ENCODE measurements at places on chromosomes 7 and 10.
A peak's percentile ranks its signal among the peaks of the same experiment; 100 is the strongest.

- DNase-seq = no peak
Measured at GRCh38 chr7:48971173-48971572, 46.8 kb downstream of the CDC14C start.

GRCh38 chr7:150340024-150340749 lies 1.2 kb downstream of the RARRES2 start:
- DNase-seq = no peak

GRCh38 chr7:71868797-71869196 lies 543.3 kb downstream of the CALN1 start:
- no peak for DNase-seq

GRCh38 chr7:72336382-72336631 lies 75.8 kb downstream of the CALN1 start:
- no peak for DNase-seq

- no peak for DNase-seq
Measured at GRCh38 chr10:124655191-124656112, 88.7 kb downstream of the FAM53B start.

GRCh38 chr10:125377368-125377767 lies 217.0 kb upstream of the CTBP2 start:
- no peak for DNase-seq

GRCh38 chr7:12162415-12163113 lies 48.5 kb upstream of the TMEM106B start:
- no peak for DNase-seq

GRCh38 chr7:1320616-1321240 lies 88.1 kb downstream of the UNCX start:
- DNase-seq = no peak

DNA sequence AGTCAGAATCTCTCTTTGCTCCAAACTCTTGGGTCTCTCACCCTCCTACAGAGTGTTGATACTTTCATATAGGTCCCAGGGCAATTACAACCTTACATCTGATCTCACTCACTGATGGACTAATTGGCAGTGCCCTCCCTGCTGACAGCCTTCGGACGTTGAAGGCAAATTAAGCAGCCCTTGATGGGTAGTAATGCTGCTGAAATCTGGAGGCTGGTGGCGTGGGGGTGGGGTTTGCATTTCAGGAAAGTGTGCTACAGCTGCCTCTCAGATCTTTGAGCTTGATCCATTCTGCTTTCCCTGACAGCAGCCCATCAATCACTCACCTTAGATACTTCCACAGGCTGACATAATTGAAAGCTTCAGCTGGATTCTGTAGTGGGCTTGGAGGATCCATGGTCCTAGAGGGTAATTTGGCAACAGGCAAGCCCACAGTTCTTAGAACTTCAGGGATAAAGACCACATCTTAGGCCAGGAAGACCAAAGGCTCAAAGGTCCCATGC lies 349.1 kb upstream of the PODXL start:
- no peak for DNase-seq

DNA sequence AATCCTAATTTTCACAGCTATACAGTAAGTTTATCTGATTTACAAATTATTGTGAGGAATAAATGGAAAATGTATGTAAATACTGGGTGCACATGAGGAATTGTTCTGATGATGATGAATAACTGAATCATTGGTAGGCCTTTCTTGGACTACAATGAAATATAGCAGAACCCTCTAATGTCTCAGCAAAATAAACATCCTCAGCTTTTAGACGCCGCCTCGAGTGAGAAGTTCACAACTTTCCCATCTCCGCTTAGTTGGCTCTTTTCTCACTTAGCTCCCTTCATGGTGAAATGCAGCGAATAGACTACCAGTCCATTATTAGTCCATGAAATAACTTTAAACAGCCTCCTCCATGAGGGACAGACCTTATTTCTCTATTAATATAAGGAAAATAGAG lies 182.3 kb downstream of the BICC1 start:
- DNase-seq = no peak

GRCh38 chr7:96211954-96212353 lies 109.9 kb downstream of the SLC25A13 start:
- DNase-seq = no peak

DNA sequence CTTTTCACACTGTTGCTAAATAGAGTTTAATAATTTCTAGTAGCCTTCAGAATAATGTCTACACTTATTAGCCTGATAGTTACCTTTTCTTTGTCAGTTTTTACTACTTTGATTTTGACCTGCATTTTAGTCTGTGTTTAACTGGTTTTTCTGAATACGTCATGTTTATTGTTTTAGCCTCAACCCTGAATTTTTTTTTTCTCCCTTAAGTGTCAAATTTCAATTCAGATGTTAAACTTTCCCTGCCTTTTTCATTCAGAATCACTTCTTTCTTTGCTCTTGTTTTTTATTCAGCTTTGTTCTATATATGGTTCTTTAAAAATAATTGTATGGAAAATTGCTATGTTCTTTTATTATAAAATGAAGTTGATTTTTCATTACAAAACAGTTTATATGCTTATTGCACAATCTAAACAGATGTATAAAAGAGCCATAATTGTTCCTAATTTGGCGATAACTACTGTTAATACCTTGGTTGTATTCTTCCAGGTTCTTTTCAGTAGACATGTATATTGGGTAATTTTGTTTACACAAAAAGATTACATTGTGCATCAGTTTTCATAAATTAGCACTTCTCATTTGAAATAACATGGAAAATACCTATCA lies 159.7 kb downstream of the ADK start:
- DNase-seq = no peak

- DNase-seq = no peak
Measured at GRCh38 chr7:157495594-157495993, 158.8 kb downstream of the DNAJB6 start.

DNA sequence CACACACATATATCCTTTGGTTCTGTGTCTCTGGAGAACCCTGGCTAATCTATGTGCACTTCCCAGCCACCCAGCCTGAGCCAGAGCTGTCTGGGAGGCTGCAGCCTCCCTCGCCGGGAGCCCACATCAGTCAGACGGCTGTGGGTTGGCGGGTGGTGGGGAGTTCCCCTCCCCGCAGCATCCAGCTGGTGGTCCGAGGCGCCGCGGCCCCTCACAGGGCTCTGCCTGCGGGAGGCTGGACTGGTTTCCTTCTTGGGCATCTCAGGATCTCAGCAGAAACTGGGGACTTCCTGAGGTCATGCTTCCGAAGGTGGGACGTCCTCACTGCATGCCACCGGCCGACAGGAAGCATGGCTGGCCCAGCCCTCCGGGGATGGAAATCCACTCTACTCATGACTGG lies 22.0 kb upstream of the PSMG3 start:
- no peak for DNase-seq

DNA sequence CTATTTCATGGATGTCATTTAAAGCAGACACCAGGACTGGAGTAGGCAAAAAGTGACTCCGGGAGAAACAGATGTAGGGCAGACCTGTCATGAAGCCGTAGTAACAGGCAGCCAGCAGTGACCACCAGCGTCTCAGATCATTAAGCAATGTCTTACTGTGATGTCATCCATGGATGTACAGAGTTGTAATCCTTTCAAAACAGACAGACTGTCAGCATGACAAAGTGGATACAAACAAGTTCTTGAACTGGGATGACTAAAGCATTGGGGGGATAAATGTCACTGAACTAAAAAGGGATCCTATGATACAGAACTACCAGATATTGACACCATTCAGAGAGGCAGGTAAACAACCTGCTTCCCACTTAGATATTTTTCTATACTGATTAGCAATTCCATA lies 675.5 kb downstream of the PARD3 start:
- DNase-seq = no peak

DNA sequence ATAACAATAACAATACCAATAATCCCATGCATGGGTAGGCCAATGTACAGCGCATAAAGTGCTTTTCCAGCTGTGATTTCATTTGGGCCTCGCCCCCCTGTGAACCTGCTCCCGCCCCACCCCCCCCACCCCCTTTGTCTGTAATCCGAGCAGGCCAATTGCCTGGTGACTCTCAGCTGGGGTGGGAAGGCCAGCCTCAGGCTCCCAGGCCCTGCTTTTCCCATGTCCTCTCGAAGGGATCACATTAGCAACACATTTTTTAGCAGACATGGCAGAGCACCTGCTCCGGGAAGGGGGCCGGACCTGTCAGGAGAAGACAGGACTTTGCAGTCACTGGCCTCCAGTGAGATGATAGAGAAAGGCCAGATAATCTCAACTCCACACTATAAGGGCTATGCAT lies 439.3 kb downstream of the RPS24 start:
- no peak for DNase-seq

GRCh38 chr10:19713800-19714525 lies 102.3 kb upstream of the PLXDC2 start:
- no peak for DNase-seq

DNA sequence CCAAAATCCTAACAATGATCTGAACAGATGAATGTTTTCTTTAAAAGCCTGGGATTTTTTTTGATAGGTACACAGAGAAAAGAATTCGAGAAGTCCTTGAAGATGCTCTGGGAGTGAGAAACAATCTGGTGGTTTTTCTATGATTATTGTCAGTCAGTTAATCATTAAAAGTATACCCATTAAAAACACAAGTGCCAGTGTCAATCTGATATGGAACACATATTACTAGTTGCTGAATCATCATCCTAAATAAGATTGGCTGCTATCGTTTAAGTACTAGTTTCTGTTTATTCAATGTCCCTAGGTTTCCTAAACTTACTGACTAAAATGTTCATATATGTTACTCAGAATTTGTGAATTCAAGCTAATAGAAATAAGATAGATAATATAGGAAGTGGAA lies 16.1 kb downstream of the COL28A1 start:
- no peak for DNase-seq

DNA sequence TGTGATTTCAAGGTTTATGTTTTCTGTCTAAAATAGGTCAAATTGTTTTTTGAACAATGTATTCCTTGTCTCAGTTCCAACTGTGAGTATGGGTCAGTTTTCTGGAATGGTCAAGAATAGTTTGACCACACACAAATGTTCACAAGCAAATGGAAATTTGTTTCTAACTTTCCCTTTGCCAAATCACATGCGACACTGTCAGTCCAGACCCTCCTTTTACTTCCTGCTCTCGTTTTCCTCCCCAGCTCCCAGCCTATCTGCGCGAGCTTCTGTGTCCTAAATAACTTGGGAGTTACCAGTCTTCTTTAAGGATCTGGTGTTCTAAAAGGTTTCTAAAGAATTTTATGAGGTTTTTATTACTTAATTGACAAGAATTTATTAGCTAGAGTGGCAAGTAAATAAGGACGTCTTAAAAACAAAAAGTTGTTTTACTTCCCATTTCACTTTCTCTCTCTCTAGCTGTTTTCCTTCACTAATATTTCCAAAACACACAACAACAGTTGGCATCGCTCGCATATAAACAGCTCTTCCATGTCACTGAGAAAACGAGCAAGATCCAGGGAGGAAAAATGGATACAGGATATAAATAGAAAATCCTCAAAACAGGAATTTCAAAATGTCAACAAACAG lies 266.1 kb upstream of the KLF6 start:
- DNase-seq = no peak

- DNase-seq = no peak
Measured at GRCh38 chr7:12796397-12797127, 109.1 kb downstream of the ARL4A start.

DNA sequence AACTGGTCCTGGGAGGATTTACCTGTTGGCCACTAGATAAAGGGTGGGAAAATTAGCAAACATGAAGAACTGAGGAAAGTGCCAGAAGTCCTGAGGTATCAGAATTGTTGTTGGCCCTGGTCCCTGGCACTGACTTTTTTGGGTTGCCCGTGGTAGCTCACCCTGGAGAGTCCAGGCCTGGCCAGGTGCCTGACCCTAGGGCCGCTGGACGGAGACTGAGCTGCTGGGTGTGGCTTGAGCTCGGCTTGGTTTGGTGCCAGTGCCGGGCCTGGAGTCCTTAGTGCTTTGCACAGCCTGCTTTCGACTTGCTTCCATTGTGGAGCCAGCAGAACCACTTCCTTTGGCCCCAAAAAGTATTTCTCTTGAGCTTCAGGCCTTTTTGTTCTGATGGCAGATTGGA lies 12.9 kb downstream of the MDH2 start:
- no peak for DNase-seq

- DNase-seq = no peak
Measured at GRCh38 chr7:8511855-8512254, 78.4 kb downstream of the NXPH1 start.

- DNase-seq = no peak
Measured at GRCh38 chr10:106947643-106948042, 216.9 kb downstream of the SORCS1 start.

DNA sequence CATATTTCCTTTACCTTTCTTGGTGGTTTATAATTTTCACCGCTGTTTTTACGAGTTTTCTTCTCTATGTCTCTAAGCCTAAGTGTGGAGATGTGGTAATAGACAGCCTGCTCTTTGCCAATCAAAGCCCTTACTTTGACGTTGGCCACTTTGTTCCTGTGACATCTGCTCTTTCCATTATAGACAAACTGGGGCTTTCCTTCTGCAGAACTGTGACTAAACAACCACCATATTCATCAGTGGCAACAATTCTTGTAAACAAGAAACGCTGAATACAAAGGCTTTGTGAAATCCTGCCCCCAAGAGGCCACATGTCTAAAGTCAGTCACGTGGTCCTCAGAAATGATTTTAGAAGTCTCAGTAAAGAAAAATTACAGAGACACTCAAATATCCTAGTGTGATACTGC lies 59.6 kb upstream of the CAPZA2 start:
- DNase-seq = no peak

DNA sequence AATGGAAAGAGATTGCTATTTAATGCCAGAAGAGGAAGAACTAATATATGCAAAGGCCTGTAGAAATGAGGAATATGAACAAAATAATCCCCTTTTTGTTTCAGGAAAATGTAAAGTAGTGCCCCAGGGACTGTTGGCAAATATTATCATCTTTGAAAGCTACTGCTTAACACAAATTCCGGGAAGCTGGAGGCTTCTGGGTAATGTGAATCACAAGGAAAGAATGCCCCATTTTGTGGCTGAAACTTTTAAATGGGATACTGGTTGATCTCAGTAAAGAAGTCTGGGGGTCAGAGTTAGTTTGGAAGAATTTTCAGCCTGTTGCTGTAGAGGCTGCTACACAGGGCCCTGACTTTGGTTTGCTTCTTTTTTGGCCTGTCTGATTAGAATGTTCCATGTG lies 141.0 kb downstream of the PTEN start:
- DNase-seq = no peak

DNA sequence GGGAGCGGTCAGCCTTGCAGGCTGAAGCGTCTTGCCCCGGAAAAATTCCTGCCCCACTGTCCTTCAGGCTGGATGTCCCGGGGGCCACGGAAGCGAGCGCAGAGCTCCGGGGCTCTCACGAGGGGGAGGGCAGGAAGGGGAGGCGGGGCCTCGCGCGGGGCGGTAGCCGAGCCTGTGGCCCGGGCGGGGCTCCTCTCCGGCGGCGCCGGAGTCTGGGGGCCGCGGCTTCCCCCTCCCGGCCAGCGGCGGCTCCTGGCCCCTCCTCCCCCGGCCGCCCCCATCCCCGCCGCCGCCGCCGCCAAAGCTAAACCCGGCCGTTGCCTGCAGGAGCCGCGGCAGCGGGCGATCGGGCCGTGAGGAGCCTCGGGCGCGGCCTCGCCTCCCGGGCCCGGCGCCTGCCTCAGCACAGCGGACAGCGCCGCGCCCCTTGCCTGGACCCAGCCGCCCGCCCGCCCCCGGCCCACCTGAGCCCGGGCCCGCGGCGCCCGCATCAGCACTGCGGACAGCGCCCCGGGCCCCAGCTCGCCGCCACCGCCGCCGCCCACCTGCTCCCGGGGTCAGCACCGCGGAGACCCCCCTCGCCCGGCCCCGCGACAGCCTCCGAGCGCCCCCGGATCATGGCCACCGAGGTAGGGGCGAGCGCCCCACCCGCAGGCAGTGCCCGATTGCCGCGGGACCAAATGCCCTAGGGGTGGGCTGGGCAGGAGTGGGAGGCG lies at the start of gene GOLGA7B:
TSS of gene GOLGA7B (plus strand) at position 157 of the 716 bp plus-strand sequence. CDS start at position 618, 461 bp downstream.
- DNase-seq = peak; percentile 12
